ENCODE measurements at places on chromosomes 1 and 21. TPM values are rescaled to one million over a fixed set of nuclear protein-coding genes. Genes with fewer than 3 reads are reported as not detected.

The CLIC6 gene
- 5.1 TPM for total RNA-seq

The CFHR3 gene
- total RNA-seq: 0.20 TPM

The MARK1 gene
- total RNA-seq: 12.5 TPM

The SLC5A3 gene
- total RNA-seq: 4.4 TPM

The FBXO2 gene
- 16.7 TPM for total RNA-seq

The FRRS1 gene
- total RNA-seq: 3.5 TPM

The BCAN gene
- total RNA-seq: not detected

GRCh38 chr1:245770156-245770555 is 615.4 kb downstream of the KIF26B start:
- no peak for DNase-seq

DNA sequence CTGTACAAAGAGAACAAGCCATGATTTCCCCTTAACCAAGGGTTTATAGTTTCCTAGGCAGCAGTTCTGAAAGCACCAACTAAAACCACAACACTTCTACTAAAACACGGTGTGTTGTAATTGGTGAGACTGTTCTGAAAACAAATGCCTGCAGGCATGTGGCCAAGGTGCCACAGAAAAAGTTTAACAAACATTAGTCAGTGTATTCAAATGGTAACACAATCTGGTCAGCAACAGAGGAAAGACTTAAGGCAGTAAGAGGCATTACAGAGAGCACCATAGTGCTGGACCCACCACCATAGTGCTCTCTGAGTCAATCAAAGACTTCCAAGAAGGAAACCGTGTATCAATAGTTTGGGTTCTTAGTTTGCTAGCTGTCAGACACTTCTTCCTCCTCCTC is 16.7 kb downstream of the SNIP1 start:
- DNase-seq: no peak

DNA sequence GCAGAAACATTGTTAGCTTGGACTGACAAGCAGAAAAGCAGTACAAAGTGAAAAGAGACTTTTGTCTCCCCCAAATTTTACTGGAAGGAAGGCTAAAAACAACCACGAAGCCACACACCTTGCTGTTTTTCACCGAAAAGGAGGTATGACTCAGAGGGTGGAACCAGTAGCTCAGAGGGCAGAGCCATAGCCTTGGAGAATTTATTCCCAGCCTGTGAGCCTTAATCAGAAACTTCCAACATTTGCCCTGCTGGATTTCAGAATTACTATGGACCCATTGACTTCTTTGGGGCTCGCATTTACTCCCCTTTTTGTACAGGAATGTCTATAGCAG is 32.0 kb downstream of the RPS6KC1 start:
- DNase-seq: no peak

DNA sequence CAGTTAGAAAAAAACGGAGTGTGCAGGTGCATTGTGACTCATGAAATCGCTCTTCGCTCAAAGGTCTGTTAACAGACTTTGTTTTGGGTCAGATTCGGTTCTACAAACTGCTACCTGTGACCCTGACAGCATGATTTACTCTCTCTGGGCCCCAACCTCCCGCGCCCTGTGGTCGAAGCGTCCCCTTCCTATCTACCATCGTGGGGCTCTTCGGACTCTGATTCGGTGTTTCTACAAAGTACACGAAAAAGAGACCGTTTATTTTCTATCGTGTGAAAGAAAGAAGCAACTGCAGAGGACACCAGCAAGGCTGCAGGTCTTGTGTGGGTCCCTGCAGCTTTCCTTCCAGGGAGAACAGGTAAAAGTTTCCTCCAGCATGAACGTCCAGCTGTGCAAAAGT is 29.4 kb upstream of the SLC19A1 start:
- DNase-seq: no peak

- no peak for DNase-seq
These were observed 117.5 kb downstream of the TOMM20 start for GRCh38 chr1:235011064-235011598.

- DNase-seq: no peak
These were observed 15.5 kb upstream of the POFUT2 start for GRCh38 chr21:45303091-45303615.

GRCh38 chr21:34983680-34984086 is 65.4 kb downstream of the RUNX1 start:
- DNase-seq: no peak

DNA sequence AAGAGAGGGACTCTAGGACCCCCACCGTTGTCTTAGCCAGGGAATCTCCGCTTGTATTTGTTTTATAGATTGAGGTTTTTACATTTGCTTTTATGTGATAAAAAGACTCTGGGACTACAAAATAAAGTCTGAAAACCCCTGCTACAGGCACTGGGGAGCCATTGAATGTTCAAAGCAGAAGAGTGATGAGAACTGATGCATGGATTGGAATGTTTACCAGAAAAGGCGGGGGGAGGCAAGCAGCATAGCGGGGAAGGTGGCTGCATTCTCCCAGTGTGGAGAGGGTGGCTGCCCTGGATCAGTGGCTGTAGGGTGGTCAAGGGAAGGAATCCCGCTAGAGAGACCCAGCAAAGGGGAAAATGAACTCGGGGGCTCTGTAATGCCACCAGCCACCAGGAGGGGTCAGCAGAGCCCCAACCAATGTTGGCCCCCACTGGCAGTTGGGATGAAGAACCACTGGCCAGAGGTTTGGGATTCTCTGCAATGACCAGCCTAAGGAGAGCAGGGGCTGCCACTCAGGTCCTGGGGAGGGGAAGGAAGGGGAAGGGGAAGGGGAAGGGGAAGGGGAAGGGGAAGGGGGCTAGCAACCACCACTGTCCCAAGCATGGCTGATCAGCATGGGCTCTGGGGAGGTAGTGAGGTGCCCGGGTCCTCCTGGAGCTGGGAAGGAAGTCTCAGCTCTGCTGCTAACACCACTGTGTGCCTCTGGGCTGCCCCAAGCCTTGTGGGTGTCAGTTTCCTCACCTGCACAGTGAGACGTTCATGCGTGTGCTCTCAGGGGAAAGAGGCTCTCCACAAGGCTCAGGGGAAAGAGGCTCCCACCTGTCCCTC is 19.2 kb upstream of the PEF1 start:
- DNase-seq: peak; percentile 69

DNA sequence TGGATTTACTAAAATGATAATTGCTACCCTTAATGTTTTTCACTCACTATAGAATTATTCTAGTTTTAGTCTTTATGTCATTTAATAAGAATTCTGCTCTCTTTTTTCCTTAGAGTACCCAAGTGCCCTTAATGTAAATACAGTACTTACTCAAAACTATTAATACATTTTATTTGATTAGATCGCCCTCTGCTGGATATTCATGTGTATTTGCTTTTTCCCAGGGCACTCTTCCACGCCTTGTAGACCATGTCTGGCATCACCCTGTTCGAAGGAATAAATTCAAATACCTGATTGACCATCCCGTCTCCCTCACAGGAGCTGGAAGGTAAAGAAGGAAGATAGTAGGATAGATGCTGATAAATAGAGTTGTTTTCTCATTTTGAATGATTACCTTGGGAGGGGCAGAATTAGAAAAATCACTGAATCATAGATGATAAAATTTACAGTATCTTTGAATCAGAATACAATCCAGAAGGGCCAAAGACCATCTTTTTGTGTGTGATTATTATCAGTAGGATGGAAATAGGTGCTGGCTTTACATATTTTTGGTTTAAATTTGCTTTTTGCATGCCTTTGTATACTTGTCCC is 4.1 kb downstream of the AXDND1 start:
- no peak for DNase-seq

DNA sequence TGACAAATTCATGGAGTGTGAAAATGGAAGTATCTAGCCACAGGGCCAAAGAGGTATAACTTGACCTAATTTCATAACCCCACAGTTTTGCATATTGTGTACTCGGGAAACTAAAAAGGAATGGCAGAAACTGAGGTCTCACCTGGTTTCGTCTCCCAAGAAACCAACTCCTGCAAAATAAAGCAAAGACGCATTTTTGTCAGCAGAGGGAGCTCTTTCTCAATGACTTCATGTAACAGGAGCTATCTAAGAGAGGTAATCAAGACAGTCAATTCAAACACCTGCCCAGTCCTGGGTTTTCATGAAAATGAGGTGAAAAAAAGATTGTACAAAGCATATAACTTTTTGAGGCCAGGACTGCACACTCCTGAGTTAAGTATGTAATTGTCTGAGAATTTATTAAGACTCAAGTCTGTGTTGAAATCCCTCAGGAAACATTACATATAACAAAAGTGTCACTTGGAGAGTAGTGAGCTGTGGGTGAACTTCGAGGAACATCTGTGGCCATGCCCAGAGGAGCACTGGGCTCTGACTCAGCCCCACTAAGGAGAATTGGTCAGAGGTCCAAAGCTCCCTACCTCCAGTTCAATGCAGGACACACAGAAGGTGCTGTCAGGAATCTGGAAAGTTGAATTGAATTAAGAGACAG is 17.6 kb downstream of the FCRL4 start:
- DNase-seq: no peak

GRCh38 chr1:216596281-216596862 is 126.9 kb downstream of the ESRRG start:
- DNase-seq: no peak

- peak; percentile 73 for DNase-seq
These were observed at the start of gene PSEN2 for GRCh38 chr1:226870401-226871279. Gene PSEN2, plus strand, starts transcription at chr1:226870616. Its CDS starts 11,292 bp downstream, at chr1:226881908.

DNA sequence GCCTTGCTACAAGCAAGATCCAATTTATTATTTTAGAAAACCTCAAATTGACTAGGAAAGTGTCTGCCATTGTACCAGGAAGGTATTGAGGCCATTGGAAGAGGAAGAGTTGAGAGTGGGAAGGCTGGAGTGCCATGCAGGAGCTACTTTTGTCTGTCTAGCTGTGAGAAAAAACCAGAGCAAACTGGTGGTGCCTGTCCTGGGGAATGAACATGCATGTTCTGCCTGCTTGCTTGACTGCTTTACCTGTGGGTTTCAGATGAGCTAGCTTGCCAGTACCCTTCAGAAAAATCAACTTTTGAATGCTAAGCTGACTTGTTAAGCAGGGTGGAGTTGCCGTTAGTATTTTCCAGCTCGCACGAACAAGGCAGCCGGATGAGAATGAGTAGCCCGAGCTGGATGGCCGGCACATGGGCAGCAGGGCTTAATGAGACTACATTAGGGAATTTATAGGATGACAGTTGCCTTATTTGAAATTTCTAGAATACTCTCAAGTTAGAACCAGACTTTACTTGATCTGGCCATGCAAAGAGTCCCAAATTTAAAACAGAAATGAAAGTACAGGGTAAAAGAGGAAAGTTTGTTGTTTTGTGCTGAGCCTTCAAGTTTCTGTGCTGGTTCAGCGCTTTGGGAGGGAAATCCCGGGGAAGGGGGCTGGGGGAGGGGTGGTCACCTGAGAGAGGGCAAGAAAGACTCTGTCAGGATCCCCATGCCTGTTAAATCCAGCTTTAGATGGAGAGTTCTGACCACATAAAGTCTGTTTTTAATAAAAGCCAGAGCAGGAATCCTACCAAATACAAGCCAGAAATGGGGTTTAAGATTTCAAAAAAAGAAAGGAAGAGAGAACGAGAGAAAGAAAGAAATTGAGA is 29.6 kb upstream of the C1orf105 start:
- DNase-seq: no peak

DNA sequence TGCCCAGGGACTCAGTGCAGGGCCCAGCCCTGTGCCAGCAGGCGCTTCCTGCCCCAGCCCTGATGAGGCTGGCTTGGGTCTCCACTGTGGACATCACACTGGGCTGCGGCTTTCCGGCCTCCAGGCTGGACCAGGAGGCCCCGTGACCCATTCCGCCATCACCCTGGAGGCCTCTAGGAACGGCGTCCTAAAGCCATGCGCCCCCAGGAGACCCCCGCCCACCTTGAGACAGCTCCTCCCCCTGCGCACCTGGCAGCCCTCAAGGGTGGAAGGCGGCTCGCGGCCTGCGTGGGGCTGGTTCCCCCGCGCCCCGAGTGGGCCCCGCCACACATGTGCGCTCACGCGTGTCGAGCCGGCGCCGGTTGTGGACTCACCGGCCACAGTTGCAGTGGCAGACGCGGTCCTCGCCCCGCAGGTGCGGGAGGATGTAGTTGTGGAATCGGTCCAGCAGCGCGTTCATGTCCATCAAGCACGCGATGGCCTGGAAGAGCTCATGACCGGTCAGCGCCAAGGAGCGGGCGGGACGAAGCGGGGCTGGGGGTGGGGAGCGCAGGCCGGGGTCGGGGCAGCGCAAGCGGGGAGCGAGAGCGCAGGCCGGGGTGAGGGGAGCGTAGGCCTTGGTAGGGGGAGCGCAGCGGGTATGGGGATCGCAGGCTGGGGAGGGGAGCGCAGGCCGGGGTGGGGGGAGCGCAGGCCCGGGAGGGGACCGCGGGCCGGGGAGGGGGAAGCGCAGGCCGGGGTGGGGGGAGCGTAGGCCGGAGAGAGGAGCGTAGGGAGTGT is 924 bp downstream of the TMEM240 start:
- DNase-seq: no peak

- no peak for DNase-seq
These were observed 33.0 kb downstream of the SETD4 start for GRCh38 chr21:36027347-36027746.

DNA sequence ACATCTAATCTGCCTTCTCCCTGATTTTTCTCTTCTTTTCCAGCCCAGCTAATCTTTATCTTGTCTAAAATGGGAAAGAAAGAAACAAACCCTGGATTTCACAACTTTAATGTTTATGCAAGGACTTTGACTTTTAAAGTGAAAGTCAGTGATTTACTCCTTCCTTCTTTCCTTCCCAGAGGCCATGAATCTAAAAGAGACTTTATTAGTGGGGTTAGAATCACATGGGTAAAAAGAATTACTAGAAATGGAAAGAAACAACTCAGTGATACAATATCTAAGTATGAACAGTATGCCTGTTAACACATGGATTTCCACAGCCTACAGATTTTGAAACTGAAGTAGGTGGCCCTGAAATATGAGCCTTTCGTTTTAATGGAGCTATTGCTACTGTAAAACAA is 59.8 kb upstream of the KCNK2 start:
- no peak for DNase-seq

DNA sequence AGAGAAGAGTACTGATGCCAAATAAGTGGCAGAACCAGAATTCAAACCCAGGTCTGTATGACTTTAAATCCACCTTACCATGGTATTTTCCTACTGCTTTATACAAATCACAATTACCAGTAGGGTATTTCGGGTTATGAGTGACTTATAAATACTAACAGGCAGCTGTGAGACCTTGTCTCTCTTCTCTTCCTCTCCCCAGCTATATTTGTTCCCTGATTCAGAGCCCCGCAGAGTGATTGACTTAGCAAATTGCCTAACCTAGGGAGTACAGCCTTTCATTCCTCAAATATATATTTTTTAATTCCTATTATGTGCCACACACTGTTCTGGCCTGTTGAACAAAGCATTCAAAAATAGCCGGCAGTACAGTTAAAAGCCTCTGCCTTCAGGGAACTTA is 168.0 kb downstream of the CLEC20A start:
- DNase-seq: no peak

- DNase-seq: no peak
These were observed 125.3 kb downstream of the SIPA1L2 start for GRCh38 chr1:232504651-232505050.
